ENCODE measurements at places on chromosomes 4 and X.

DNA sequence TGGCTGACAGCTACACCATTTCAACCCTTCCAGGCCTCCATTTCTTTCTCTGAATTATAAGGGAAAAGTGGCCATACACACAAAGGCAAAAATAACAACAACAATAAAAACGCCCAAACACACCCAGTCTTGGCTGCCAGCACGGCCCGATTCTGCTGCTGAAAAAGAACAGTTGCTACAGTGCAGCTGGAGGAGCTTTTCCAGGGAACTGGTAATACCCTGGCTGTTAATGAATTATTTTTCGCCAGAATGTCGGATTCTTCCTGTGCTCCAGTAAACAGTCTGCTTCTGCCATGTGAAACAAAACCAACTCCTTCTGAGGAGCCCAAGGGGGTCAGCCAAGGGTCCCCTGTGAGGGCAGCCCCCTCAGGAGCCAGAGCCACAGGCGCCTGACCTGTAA lies 6.6 kb downstream of the RAI2 start:
- DNase-seq: no peak

DNA sequence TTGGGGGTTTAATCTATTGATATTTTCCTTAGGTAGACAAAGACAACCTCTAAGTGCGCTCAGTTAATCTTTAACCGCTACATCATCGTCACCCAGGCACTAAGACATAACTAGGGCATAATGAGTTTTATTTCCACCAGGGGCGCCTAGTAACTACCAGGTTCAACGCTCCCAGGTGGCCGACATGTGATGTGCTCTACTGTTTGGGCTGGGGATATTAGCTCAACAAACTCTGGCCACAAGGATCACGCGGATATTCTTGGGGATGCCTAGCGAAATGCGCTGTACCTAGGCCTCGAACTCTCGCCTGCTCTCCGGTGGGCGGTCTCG lies 915 bp upstream of the RAB33B start:
- peak; percentile 81 for DNase-seq

DNA sequence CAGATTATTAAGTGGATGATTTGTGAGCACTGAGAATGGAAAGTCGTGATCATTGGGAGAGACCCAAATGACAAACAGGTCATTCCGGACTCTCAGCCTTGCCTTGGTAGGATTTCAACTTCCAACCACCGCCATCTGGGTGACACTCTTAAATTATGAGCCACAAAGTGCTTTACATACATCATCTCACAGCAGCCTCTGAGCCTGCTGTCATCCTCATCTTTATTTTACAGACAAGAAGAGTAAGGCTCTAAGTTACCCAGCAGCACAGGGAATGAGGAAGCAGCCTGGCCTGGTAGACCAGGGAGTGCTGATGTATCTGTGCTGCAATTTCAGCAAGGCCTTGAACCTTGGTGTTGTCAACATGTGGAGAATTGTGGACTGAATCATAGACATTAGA lies 105.8 kb upstream of the TRIM2 start:
- no peak for DNase-seq

DNA sequence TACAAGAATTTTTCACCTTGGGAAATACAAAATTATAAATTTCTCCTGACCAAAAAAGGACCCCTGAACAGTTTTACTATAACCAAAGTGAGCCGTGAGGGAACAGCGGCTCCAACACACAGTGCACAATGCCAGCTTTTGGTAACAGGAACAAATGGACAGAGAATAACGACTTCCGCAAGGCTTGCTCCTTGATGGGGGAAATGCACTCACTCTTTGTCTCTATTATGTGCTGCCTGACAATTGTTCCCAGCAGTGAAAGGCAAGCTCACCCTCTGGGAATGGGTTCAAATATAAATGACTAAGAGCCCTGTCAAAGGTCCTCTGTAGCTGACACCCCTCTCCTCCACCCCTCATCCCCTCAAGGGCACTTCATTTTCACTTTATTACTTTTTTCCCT lies 325.8 kb upstream of the GALNT7 start:
- no peak for DNase-seq

GRCh38 chr4:17500574-17500973 lies 11.3 kb downstream of the QDPR start:
- no peak for DNase-seq

DNA sequence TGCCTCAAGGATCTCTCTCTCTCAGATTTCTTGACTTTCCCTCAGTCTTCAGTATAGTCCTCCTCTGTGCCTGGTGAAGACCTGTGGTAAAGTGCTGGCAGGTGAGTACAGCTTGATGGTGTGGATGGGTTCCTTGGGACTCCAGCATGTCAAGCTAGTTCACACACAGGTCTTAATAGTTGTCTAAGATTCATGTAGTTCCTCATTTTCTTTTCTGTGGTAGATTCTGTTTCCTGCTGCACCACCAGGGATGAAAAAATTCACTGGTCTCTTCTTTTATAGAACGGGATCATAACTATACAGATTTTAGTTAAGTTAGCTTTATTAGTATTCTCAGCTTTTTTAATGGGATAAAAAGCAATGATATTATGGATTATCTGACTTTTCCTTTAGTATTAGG lies 32.5 kb upstream of the PAQR3 start:
- DNase-seq: no peak

DNA sequence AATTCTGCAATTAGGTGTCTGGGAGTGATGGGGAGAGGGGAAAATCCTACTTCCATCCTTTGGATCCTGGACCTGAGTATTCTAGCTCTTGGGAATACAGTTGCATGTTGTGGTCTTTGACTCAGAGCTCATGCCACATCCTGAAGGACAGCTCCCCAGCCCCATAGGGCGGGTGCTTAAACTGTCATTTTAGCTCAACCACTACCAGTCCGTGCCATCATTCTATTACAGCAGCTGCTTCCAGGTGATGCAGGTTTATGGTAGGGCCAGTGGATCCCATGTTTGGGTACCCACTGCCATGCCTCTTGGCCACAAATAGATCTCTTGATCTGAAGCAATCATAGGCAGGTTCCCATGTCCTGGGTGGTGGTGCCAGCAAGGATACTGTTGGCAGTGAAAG lies 34.7 kb downstream of the CCKAR start:
- DNase-seq: no peak

DNA sequence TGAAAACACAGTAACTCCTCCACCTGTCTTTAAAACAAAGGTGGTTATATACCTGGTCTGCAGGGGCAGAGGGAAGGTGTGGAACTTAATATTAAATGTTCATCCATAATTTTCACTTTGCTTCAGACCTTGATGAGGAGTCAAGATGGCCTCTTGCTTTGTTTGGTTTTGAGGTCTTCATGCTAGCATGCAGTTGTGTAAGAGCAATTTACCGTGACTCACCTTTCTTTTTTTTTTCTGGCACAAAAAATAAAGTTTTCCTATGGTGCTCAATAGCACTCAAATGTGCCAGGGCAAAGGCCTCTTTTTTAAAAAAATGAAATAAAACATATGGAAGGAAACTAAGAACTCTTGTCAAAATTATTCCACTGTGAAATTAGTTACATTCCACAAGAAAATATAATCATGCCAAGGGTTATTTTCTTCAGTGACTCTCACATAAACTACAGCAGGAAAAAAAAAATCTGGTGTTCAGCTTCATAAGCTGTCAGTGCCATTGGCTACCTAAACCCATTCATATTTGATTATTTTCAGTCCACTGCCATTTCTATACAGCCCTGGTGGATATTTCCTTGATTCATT lies 128.2 kb downstream of the SLC7A11 start:
- DNase-seq: no peak

DNA sequence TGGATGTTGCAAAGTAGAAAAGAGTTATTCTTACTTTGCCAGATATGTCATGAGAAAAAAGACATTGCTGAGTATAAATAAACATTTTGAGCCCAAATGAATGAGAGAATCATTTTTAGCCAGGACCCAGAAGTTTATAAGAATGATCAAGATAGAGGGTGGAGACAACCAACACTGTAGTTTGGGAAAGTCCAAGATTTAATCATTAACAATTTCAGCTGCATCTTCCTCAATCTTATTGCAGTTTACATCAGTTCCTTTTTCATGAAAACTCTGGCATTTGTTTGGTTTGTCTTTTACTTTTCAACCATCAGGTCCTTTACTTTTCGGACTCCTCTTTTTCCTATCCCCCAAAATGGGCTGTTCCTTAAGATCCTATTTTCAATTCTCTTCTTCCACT lies 645.9 kb downstream of the ANKRD50 start:
- no peak for DNase-seq

DNA sequence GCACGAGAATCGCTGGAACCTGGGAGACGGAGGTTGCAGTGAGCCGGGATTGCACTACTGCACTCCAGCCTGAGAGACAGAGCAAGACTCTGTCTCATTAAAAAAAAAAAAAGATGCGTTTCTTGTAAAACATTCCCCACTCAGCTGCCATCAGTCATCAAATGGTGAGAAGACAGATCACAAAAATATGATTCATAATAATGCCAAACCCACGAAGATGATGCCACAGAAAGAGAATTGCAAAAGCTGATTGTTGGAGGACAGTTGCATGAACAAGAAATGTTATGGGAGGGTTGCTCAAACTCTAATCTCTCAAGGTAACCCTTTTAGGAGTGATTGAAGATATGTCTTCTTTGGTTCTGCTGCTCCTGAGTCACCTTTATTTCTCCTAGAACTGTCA lies 21.4 kb upstream of the SMIM14 start:
- no peak for DNase-seq

- DNase-seq: no peak
Measured at GRCh38 chr4:173240696-173241095, 72.1 kb downstream of the GALNT7 start.

GRCh38 chr4:44660396-44660795 lies 9.0 kb upstream of the YIPF7 start:
- DNase-seq: no peak

- DNase-seq: no peak
Measured at GRCh38 chr4:76679691-76680090, 218.3 kb downstream of the SOWAHB start.

- DNase-seq: no peak
Measured at GRCh38 chr4:155956461-155956860, 2.8 kb upstream of the CTSO start.

- DNase-seq: no peak
Measured at GRCh38 chr4:26458157-26458561, 32.1 kb downstream of the CCKAR start.

DNA sequence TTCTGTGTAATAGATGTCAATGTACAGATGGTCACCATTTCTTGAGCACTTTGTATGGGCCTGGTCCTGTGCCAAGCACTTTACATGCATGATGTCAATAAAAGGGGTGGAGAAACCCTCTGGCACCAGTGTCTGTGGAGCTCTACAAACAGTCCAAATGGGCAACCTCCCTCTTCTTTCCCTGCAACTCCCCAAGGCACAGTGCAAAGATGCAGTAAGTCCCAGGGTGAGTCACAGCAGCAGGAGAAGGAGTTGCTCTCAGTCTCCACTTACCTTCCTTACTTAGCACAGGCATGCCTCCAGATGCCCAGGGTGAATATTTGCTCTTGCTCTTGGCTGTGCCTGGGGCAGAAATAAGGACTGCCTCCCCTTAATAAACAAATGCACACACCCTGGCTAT lies 4.3 kb downstream of the OCIAD2 start:
- no peak for DNase-seq

DNA sequence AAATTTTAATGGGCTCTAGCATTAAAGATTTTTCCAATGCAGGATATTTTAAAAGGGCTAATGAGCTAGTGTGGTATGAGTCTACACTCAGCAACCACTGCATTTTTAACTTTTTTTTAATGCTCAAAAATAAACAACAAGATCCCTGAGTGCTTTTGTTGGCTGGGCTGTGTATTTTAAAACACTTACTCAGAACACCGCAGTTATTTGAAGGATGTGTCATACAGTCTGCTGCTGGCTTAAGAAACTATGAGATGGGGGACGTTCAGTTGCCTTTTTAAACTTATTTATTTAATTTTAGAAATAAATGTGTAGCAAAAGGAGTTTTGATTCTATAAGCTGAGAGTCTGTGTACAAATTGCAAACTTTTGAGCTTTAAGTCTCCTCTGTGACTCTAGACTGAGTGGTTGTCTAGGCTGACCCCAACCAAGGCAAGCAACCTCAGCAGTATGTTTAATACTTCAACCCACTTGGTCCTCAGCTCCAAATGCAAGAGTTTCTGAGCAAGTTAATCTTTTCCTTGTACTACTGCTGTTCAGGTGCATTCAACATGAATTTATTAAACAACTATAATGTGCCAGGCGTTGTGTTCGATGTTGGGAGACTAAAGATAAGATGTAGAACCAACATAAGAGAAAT lies 278.6 kb upstream of the DIPK2B start:
- DNase-seq: no peak

DNA sequence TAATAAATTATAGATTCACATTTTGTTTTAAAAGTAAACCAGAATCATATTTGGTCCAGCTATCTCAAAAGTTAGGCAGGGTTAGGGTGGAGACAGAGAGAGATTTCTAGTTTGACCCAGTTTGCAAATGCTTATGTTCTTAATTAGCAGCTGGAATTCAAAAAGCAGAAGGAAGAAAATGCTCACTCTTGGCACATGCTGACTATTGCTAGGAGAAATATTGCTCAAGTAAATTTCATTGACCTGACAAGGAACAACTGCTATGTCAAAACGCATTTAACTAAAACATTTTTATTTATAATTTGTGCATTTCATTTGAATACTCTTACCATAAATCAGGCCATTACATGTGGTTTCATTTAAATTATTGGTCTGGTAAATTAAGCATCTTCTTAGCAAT lies 131.8 kb downstream of the GLRA3 start:
- DNase-seq: no peak

DNA sequence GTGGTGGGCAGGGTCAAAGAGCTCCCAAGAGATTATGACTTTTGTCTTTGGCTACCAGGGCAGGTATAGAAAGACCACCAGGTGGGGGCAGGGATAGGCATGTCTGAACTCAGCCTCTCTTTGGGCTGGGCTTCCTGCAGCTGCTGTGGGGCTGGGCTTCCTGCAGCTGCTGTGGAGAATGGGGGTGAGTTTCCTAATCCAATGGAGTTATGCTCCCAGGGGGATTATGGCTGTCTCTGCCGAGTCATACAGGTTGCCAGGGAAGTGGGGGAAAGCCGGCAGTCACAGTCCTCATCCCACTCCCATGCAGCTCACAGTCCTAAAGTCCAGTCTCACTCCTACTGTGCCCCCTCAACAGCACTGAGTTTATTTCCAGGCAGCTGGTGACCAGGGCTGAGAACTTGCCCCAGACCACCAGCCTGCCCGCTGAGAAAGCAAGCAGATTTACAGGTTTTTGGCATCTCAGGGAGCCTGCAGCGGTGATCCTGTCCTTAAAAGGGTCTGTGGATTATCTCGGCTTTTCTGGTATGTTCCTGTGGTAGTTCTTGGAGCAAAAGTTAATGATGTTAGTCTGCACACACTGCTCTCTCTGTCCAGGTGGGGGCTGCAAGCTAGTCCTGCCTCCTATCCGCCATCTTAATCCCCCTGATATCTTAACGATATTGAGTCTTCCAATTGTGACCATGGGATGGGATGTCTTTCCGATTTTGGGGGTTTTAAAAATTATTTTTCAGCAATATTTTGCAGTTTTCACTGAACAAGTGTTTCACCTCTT lies 133.4 kb downstream of the RTL9 start:
- DNase-seq: no peak

- DNase-seq: no peak
Measured at GRCh38 chrX:110241816-110242215, 76.1 kb downstream of the AMMECR1 start.
